ENCODE measurements at places on chromosomes 3 and 15.

GRCh38 chr3:52046186-52046901 lies 10.0 kb downstream of the DUSP7 start:
- DNase-seq: no peak

DNA sequence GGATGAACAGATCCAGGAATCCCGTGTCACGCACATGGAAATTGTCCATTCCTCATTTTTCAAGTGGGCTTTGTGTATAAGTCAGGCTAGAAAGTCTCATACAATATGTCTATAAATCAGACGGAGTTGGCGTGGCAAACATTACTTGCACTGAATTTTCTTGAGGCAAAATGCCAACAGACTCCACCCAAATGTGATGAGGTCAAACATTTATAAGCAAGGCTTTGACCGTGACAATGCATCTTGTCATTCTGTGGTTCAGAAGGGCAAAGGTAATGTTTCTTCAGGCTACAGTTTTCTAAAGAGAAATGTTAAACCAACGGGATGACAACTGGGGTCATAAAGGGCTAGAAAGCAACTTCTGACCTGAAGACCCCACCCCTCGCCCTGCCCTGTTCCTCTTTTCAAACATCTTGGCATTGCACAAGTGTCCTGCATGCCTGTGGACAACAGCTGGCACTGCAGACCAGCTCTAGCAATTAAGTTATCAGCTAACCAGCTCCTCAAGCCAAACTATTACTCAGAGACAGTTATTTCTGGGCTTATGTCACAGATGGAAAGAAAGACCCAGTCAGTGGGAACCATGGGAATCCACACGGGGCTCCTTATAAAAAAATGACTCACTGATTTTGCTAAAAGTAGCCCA lies 36.5 kb upstream of the SPTBN5 start:
- no peak for DNase-seq

DNA sequence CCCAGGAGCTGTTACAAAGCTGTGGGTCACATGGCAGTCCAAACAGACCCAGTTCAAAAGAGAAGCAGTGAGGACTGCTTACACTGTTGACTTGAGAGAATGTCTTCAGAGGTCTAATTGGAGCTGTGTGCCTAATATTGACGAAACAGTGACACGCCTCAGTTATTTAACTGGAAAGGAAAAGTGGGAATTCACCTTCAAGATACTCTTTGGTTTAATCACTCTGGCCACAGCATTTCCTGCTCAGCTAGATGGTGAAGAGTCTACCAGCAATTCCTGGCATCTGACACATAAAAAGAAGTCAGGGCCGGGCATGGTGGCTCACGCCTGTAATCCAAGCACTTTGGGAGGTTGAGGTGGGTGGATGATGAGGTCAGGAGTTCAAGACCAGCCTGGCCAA lies 326.4 kb downstream of the SV2B start:
- no peak for DNase-seq

DNA sequence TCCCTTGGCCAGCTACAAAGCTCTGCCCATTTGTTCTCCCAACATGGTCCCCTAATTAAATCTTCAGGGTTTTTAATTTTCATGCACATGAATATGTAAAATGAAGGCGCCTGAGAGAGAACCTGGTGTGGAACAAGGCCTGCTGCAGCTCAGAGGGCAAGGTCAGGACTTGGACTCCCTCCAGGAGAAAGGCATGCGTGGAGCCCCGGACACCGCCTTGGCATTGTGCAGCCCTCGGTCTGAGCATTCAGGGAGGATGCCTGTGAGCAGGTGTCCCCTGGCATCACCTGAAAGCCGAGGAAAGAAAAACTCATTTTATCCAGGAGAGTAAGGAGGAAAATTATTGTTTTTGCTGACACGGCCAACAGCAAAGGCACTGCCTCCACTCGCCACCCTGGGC lies 33.8 kb upstream of the EPHB1 start:
- DNase-seq: no peak

DNA sequence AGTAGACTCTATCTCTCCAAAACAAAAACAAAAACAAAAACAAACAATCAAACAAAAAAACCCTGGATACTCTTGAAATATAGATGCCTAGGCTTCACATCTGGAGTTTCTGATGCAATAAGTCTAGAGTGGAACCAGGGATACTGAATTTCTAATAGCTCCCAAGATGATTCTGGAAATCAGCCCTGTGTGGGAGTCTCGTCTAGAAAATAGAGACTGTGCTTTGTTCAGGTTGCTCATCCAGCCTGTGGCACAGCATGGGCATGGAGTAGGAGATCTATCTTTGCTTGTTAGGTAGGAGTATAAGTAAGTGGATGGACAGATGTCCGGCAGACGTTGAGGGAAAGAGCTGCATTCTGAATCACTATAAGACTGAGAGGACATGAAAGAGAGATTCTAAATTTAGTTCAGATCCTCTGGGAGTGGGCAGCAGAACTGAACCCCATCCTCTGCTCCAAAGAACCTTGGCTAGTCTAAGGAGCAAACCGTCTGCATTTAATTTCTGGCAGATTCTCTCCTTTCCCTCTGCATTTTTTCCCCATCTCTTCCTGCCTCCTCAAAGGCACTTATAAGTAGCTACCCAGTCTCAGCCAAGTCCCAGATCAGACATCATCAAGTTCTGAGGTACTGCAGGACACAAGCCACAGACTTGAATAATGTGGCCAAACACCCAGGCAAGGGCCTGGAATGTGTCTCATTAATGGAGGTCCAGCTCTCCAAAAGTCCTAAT lies 92.6 kb upstream of the STRIT1 start:
- no peak for DNase-seq

GRCh38 chr3:71391361-71391760 lies 192.2 kb downstream of the FOXP1 start:
- no peak for DNase-seq

GRCh38 chr3:87732294-87732693 lies 326.5 kb downstream of the CGGBP1 start:
- no peak for DNase-seq

DNA sequence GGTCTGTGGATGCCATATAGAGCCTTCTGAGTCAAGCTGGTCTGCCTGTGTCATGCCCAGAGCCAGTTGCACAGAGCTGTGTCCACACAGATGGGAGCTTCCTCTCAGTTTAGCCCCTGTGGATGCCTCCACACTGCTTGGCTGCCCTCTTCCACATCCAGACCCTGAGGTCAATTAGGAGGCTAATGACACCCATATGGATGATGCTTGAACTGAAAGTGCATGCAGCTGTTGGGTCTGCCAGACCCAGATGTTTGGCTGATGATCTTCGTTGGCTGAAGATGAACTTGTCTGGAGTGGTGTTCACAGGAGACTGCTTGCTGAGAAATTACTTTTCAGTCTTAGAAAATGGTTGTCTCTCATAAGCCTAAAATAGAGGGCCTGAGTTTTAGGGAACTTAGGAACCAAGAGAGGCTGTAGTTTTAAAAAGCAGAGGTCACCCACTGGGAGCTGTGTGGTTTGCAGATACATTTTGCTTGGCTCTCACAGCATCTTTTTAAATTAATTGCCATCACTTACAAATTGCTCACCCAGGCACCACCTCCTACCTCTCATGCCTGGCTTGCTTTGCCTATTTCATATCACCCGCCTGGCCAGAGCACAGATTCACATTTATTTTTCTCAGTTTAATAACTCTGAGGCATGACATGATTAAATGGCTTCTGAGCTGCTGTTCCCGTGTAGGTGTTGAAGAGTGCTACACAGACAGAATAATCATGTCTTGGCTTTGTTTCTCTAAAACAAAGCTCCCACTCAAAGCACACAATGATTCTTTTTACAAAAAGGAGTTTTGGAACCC lies 176.1 kb downstream of the MINAR1 start:
- DNase-seq: no peak

DNA sequence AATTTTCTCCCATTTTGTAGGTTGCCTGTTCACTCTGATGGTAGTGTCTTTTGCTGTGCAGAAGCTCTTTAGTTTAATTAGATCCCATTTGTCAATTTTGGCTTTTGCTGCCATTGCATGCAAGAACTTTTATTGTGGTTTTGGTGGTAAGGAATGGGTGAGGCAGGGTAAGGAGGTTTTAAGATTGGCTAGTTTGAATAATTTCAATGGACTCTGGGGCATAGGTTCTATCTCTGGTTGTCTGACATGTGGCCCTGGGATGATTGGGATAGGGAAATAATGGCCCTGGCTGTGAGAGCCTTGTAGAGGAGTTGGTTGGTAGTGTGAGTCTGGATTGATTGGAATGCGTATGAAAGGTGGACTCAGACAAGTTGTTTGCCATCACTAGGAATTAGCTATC lies 38.0 kb downstream of the SEC22A start:
- DNase-seq: no peak

- DNase-seq: no peak
These were observed 81.9 kb upstream of the HES1 start for GRCh38 chr3:194054016-194054415.

DNA sequence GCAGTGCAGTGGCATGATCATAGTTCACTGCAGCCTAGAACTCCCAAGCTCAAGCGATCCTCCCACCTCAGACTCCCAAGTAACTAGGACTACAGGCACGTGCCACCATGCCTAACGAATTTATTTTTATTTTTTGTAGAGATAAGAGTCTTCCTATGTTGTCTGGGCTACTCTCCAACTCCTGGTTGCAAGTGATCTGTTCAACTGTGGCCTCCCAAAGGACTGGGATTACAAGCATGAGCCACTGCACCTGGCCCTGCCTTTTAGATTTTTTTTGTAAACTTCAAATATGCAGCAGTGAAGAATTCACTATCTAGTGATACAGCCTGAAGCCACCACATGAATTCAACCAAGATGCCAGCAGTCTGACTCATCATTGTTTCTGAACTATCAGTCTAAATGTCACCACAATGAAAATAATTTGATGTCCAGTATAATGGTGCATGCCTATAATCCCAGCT lies 32.7 kb downstream of the UBXN7 start:
- DNase-seq: no peak

DNA sequence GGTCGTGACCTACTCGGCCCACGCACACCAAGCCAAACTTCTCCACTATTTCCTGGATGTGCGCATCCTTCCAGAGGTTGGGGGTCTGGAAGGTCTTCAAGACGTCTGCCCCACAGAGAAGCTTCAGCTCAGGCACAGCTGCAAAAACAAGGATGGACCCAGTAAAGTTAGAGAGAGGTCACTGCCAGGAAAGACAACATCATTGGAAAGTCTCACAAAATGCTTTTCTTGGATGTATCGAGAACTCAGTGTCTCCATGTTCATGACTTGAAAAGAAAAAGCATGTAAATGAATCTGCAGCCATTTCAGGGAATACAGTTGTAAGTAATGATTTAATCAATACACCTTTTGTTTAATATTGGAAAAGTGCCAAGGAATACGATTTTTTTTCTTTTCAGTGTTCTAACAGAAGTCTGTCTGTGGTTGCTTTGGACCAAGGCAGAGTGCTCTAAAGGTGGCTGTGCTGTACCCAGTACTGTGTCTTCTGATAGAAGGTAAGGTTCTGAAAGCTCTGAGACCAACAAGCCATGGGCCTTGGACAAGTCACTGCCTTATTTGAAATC lies 21.8 kb upstream of the RBP1 start:
- DNase-seq: no peak

GRCh38 chr15:68983961-68984481 lies 30.5 kb upstream of the NOX5 start:
- no peak for DNase-seq

DNA sequence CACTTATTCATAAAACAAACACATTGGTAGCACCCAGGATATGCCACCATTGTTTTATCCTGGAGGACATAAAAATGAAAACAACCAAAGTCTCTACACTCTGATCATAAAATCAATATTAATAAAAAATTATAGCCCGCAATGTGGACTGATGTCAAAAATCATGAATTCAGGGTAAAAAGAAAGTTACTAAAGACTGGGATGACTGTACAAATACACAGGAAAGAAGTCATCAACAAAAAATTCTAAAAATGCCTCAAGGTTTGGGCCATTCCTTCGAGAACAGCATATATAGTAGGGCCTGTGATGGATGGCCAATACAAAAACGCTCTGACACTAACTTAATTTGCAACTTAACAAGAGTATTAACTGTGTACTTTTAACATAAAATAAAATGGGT lies 76.8 kb downstream of the THBS1 start:
- DNase-seq: no peak

GRCh38 chr3:111610612-111611054 lies 15.5 kb upstream of the ZBED2 start:
- DNase-seq: no peak

- DNase-seq: no peak
These were observed 14.7 kb downstream of the PIF1 start for GRCh38 chr15:64810497-64811326.

- no peak for DNase-seq
These were observed 4.6 kb upstream of the KCTD6 start for GRCh38 chr3:58487140-58487886.

- DNase-seq: no peak
These were observed 3.4 kb upstream of the SELENOT start for GRCh38 chr3:150599611-150600297.

- no peak for DNase-seq
These were observed 775 bp downstream of the CCNDBP1 start for GRCh38 chr15:43186003-43186353.

DNA sequence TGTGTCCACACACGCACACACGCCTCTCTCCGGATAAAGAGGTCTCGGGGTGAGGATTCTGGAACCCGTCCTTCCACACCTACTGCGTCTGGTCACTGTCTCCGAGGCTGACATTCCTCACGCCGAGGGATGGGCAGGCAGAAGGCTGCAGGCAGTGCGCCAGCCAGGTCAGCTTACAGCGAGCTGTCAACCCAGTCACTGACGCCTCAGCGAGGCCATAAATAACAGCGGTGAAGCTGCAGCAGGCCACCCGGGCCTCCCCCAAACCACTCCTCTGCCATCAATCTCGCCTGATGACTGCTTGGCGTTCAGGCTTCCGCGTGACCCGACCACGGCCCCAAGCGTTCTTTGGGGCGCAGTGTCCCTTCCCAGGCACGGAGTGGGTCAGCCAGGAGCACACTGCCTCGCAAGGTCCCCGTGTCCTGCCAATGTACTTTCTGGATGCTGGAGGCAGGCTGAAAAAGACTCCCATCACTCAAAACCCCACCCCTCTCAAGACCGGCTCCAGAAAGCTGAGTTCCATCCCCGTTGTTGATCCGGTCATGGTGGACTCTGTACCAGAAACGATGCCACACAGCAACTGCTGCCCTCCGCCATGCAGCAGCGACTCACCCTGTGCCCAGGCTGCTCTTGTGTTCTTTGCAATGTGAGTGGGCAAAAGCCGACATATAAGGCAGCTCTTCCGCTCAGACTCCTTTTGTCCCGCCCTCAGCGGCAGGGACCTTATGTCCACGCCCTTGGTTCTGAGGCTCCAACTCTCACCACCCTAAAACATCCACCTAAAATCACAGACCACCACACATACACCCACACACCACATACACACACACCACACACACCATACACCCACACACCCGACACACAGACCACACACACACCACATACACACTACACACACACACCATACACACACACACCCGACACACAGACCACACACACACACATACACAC lies 27.1 kb downstream of the CPN2 start:
- no peak for DNase-seq

GRCh38 chr3:42014458-42014920 lies 52.6 kb upstream of the ULK4 start:
- no peak for DNase-seq

GRCh38 chr3:101938262-101938847 lies 89.0 kb downstream of the NFKBIZ start:
- no peak for DNase-seq
